Heart right ventricle (tissue), 16 donors: ENCODE measurements at places on chromosomes 11 and 22. TPM values are rescaled to one million over a fixed set of nuclear protein-coding genes. Genes with fewer than 3 reads are reported as not detected.

GRCh38 chr11:40183073-40184064 is 1276.1 kb downstream of the LRRC4C start:
- no peak for DNase-seq

GRCh38 chr22:27984001-27984695 is 65.1 kb upstream of the PITPNB start:
- no peak for DNase-seq

DNA sequence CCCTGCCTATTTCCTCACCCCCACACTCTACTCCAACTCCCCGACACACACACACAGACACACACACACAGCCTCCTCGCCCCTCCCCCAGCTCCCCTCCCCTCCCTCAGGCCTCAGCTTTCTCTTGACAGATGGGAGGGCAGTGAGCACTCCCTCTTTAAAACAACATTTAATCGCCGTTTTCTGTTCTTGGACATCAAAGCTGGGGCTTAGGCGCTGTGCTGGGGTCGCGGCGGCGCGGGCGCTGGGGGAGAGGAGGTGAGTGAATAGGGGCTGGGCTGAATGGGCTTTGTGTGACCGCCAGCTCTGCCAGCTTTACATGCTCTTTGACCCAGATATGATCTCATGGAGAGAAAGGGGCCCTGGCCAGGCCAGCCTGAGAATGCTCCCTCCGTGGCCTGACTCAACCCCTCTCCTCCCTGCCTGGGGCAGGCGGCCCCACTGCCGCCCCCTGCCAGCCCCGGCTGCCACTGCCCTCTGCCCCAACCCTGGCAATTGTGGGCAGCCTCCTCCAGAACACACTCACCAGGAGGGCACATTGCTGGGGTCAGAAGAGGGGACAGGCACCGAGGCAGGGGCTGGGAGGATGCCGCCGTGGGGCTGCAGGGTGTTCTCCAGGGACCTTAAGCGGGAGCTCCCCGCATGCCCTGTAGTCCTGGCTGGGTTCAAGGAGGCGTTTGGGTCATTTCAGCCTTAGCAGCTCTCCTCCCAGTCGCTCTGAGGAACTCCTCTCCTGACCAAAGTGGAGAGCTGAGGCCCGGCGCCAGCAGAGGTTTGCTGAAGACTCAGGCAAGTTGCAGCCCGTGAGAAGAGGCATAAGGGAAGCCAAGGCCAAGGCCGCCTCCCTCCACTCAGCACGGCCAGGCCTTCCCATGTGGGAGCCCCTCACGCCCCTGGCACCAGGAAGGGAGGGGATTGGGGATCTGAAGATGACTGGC is 38.3 kb upstream of the NNMT start:
- peak; percentile 68 for DNase-seq

DNA sequence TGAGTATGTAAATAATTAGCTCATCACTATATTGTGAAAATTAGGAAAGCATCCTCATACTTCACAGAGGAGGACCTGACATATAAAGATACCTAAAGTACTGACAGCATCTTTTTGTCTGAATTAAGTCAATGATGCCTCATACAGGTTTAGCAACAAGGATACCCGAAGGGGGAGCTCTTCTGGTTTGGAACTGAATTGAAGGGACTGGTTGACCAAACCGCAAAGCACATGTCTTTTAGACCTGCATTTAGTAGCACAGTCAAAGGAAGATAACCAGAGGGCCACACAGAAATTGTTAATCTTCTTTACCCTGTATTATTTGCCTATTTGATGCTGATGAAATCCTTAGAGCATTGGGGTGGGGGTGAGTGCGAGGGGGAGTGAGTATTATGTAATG is 12.9 kb upstream of the WT1 start:
- DNase-seq: no peak

Gene LRRC32
- 52.3 TPM for total RNA-seq

Gene CARD10
- total RNA-seq: 8.5 TPM

Gene SCUBE2
- 2.3 TPM for total RNA-seq

Gene BIRC3
- 14.7 TPM for total RNA-seq
